ENCODE measurements at places on chromosomes 7 and 10. TPM values are rescaled to one million over a fixed set of nuclear protein-coding genes. Genes with fewer than 3 reads are reported as not detected.

Gene VAX1
- not detected for total RNA-seq

Gene TMEM120A
- total RNA-seq, result 75.3 TPM

Gene ZPBP
- not detected for total RNA-seq

DNA sequence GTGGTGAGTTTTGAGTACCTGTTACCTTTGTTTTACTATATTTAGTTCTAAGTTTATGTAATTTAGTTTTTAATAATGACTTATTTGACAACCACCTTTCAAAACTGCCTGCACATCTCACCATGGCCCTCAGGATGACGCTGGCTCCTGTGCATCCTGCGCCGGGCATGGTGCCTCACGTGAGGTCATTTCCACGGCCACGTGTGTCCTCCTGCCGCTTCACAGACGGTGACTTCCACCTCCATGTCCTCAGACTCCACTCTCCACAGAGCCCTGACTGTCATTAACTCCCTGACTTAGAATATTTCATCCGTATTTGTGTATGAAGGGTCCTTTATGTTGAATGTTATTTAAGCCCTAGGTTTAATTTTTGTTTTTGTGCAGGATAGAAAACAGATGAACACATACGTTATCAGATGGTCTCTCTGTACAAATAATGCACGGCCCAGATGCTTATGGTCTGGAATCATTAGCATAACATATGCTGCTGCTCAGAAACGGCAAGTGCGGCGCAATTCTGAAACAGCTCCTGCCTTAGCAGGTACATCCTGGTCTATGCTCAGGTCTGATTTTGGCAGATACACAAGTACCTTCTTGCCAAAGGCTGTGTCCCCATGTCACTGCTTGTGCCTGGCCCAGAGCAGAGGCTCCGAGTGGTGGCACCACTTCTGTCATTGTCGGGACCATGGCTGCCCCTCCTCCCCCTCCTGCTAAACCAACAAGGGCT, 155.8 kb downstream of the WDR37 start:
- DNase-seq, result no peak

Gene CRHR2
- not detected for total RNA-seq

Gene ADIRF
- total RNA-seq, result 28.6 TPM

Gene PDZD7
- total RNA-seq, result not detected

Gene IGFBP1
- 0.55 TPM for total RNA-seq

- DNase-seq, result no peak
These were observed 571.2 kb upstream of the MKI67 start for GRCh38 chr10:128697437-128697836.

GRCh38 chr10:101067356-101068083, 5.7 kb downstream of the KAZALD1 start:
- DNase-seq, result peak; percentile 94

- no peak for DNase-seq
These were observed 965 bp upstream of the PROSER2 start for GRCh38 chr10:11822026-11822756.

DNA sequence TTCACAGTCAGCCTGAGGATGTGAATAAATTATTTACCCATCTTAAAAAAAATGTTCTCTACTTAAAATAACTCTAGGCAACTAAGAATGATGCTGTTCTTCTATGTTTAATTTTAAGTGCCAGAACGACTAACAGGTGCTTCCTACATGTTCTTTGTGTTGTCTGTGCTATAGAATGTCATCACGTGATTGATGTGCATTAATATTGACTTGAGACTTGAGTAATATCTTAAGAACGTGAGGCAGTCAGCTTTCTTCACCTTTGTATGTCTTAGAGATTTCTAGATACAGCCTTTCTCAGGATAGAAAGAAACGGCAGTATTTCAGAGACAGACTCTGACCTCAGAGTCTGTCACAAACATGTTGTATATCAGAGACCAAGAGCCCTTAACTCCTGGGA, 274.6 kb downstream of the KCND2 start:
- no peak for DNase-seq

Gene VGF
- total RNA-seq, result not detected

Gene CYP26C1
- total RNA-seq, result not detected

DNA sequence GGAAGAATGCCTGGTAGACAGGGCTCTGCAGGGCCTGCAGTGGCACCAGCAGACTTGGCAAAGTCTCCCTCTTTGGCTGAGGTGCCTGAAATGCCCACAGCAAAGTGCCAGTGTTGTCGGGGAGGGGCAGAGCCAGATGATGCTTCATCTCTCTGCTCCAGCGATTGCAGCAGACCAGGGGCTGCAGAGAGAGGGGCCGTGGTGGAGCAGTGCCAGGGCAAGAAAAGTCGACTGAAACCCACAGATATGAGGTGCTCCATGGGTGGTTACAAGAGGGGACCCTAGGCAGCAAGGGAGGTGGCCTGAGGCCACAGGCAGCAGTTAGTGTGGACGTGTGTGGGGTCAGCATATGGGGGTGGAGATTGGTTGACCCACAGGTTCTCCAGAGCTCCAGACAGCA, 123.5 kb upstream of the SHH start:
- no peak for DNase-seq

DNA sequence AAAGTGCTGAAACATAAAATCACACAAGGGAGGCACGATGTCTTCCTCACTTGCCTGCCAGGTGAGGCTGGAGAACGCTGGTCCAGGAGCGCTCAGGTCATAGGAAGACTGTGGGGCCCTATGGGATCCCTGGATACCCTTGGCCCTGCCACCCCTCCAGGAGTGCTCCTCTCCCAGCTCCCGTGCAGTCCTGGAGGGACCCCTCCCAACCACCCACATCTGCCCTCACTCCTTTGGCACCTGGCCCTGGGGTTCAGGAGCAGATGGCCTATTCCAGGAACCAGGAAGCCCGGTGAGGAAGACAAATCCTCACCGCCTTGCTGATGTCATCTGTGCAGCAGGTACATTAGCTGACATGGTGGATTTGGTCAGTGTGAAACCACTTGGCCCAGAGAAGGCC, 3.7 kb upstream of the CXCL12 start:
- DNase-seq, result no peak

Gene RNLS
- total RNA-seq, result 9.5 TPM

Gene SLC26A5
- total RNA-seq, result not detected

Gene ZNF511
- 27.2 TPM for total RNA-seq

DNA sequence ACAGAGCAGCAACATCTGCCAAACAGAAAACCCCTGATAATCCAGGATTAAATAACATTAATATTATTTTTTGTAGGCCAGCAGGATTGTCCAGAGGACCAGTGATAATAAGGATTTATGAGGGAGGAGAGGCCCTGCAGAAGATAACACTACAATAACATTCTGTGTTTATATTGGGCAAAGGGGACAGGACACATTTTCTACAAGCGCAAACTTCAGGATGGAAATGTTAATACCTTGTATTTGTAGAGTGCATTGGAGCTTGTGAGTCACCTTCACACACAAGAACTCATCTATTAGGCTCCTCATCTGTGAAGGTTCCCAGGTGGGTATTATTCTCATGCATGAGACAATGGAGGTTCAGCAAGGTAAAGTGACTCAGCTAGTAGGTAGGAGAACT, 51.0 kb downstream of the BAMBI start:
- no peak for DNase-seq

DNA sequence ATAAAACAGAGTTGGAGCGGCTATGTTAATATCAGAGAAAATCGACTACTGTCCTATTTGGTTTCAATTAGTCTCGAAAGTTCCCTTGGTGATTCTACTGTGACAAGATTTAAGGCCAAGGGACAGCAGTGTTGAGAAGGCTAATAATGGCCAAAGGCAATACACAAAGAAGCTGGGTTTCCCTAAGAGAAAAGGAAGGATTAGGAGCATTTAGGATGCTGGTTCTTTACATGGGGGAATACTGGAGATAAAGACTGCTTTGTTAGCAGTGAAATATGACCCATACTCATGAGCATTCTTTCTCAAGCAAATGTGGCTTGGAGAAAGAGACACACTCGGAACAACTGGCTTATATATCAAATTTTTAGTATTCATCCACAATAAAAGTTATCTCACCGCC, 32.2 kb downstream of the IQUB start:
- no peak for DNase-seq

DNA sequence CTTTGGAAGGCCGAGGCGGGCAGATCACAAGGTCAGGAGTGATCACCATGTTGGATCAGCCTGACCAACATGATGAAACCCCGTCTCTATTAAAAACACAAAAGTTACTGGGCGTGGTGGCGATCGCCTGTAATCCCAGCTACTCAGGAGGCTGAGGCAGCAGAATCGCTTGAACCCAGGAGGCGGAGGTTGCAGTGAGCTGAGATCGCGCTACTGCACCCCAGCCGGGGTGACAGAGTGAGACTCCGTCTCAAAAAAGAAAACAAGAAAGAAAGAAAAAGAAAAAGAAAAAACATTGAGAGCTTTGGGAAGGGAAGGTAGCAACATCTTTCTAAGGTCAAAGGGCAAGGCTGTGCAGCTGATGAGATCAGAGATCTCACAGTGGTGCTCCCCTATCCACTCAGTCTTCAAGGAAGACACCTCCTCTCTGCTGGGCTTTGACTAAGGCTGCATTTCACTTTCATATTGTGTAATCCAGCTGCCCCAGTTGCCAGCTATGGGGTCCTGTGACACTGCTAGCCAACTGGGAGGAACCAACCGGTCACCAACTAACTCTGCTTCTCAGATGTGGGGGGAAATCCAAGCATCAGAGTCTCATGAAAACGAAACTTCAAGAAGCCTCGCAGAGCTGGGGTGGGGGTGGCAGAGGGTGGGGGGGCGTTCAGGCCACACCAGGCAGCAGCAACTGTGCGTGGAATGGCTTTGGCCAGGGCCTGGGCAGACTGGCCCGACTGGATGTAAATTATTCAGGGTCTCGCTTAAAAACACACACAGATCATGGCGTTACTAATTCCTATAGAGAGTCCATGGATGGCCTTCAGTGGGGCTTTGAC, 1.5 kb downstream of the IL15RA start:
- DNase-seq, result peak; percentile 49

GRCh38 chr10:102801496-102801895, 35.7 kb downstream of the CYP17A1 start:
- peak; percentile 58 for DNase-seq

DNA sequence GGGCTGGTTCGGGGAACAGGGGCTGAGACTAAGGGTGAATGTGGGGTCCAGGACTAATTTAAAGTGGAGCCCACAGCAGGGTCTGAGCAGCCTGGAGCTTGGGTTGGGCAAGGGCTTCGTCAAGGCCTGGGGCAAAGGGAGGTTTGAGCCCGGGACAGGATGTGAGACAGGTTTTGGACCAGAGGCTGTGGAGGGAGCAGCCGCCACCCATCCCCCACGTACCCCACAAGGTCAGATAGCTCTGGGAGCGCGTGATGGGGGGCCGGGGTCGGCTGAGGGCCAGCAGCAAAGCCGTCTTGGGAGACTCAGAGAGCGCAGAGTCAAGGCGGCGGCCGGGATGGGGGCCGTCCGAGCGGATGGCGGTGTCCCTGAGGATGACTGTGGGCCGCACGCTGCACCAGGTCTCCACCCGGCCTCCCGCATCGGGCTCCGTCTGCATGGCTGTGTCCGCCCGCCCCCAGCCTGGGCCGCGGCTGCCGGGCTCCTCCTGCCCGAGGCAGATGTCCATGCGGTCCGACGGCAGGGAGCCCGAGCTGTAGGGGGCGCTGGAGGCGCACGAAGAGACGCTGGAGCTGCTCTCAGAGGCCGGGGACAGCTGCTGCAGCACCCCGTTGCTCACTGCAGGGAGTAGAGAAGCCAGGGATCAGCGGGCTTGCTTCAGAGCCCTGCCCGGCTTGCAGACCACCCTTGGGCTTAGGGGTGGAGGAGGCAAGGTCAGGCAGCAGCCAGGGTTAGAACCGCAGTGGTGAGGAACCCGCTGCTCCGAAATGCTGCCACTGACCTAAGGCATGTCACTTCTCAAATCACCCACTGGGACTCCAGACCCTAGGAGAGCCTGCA, 12.1 kb downstream of the PDZD7 start:
- peak; percentile 92 for DNase-seq

GRCh38 chr10:122140941-122141623, 130.0 kb upstream of the BTBD16 start:
- DNase-seq, result peak; percentile 57

DNA sequence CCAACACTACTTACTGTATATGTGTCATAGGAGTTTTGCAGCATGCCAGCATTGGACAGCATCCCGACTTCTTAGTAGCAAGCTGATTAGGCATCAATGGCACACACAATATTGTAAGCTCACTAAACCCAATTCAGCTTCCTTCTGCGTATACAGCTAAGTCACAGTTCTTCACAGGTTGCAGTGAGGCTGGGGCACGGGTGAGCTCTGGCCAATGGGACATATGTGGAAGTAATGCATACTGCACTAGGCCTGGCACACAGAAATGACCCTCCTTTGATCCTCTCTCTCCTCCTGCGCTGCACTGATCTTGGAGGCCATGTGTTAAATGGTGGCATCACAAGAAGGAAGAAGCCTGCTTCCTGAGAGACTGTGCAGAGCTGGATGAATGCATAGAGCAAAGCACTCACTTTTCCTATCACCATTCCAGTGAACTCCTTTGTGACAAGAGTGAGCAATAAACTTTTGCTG, 11.9 kb downstream of the RAB11FIP2 start:
- DNase-seq, result no peak

GRCh38 chr7:2307690-2308107, 6.5 kb downstream of the SNX8 start:
- DNase-seq, result no peak

Gene GPR15LG
- total RNA-seq, result 7.5 TPM

Gene SMKR1
- not detected for total RNA-seq

DNA sequence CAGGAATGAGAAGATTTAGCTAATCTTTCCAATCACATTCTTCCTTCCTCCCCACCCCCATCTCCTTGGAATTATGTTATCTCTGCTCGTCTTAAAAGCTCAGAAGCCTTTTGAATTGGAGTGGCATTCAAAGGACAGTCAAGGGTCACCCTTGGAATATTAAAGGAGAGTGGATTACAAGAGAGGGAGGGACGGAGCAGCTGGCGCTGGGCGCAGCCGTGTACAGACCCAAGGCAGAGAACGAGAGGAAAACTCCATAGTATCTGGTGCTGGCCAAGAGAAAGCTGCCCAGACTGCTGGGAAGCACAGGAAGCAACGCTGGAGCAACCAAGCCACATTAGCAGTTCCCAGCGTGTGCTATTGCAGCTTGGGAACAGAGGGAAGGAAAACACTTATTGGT, 95.7 kb downstream of the POU6F2 start:
- no peak for DNase-seq

DNA sequence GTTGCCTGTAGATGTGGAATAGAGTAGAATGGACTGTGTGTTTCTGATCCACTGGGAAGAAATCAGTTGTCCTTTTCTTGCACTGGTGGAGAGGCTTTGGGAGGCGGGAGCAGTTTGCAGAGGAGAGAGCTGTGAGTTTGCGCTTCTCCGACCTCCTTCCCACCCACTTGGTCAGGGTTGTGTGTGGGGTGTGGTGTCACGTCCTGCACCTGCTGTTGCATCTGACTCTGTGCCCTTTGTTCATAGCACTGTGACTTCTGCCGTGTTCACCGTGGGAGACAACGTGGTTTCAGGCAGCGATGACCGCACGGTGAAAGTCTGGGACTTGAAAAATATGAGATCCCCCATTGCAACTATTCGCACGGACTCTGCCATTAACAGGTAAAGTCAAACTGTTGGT, 67.8 kb downstream of the WDR37 start:
- DNase-seq, result no peak

Gene PDSS1
- not detected for total RNA-seq

- peak; percentile 54 for DNase-seq
These were observed 63.5 kb downstream of the LHPP start for GRCh38 chr10:124524991-124525653.
